Osteoblast (primary cell): ENCODE measurements at places on chromosomes 1 and 21. TPM values are rescaled to one million over a fixed set of nuclear protein-coding genes. Genes with fewer than 3 reads are reported as not detected.

DNA sequence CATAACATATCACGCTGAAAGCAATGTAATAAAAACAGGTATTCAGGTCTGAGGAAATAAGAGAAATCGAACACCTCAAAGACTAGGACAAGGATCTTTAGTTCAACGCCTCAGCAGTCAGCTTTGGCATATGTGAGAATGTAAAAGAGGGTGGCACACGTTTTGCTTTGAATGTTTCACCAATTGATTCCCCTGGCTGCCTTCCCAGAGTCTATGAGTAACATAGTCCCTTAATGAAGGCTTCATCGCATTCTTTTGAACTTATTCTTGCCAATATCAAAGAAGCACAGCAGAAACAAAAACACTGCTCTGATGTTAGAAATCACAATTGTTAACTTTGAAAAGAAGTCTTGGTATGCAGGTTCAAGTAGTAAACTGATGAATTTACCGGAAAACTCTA is 764.8 kb downstream of the ADGRL2 start:
- DNase-seq = peak; percentile 62

- no peak for DNase-seq
Observed at GRCh38 chr1:200128944-200129879, 101.7 kb downstream of the NR5A2 start.

- no peak for DNase-seq
Observed at GRCh38 chr1:192973202-192973601, 86.0 kb downstream of the UCHL5 start.

DNA sequence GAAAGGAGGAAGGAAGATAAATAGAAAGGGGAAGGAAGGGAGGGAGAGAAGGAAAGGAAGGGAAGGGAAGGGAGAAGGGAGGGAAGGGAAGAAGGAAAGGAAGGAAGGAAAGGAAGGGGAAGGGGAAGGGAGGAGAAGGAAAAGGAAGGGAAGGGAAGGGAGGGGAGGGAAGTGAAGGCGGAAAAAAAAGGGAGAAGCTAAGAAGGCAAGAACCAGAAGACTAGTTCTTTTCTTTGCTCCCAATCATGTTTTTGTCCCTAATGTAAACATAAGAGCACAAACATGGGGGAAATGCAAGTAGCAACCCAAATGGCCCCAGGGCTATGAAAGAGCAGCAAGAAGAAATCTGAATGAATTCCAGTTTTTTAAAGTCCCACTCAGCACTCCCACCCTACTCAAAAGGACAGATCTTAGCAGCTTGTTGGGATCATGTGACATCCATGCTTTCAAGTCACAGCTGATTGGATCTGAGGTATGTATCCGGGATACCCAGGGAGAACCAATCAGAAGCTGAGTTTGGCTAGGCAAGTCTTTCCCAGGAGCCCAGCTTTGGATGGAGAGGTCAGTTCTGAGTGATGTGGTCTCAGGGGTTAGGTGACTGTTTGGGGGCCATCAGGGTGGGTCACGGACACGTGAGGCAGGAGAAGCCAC is 24.2 kb upstream of the FHAD1 start:
- no peak for DNase-seq

DNA sequence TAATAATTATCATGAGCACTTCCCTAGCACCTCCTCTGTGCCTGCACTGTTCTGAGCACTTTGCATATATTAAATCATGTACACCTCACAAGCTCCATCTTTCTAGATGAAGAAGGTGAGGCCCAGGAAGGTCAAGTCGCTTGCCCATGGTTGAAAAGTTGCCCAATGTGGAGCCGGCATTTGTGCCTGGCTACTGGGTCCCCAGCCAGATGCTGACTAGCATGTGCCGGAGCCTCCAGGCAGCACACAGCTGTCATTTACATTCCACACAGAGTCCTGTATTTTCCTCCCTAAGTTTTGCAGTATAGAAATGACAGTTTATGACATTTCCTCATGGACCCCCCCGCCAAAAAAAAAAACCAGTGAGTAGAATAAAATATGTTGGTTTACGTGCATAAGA is 94.3 kb downstream of the BCAR3 start:
- DNase-seq = peak; percentile 15

DNA sequence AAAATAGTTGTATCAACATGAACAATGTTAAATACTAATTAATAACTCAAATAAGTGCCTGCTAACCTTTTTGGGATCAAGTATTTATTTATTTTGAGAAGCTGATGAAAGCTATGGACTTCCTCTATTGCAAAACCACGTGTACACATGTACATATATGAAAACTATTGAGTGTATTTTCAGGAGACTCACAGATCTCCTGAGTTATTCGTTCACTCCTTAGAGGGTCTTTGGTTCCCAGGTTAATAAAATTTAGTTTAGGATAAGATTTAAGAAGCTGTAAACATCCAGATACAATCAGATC is 130.5 kb downstream of the DISC1 start:
- DNase-seq = no peak

GRCh38 chr1:42941640-42942330 is 16.9 kb downstream of the SLC2A1 start:
- DNase-seq = peak; percentile 95

GRCh38 chr1:6753320-6754140 is 31.7 kb upstream of the CAMTA1 start:
- no peak for DNase-seq

GRCh38 chr1:224497714-224498573 is 63.3 kb upstream of the WDR26 start:
- DNase-seq = peak; percentile 92

DNA sequence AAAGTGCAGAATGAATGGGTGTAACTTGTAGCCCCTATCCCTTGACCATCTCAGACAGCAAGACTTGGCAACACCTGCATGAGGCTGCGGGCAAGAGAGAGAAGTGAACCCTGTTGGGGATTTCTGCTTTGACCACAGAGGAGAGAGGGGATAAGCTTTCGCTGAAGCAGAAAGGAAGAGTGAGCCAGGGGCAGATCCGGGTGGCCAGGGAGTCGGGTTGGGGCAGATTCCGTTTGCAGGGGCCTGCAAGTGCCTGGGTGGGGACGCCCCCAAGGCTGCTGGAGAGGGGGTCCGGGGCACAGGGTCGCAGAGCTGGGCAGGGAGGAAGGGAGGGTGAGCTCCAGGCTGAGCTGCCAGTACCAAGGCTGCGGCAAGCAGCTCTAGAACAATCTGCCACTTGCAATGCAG is 25.3 kb upstream of the PIK3CD start:
- peak; percentile 58 for DNase-seq

DNA sequence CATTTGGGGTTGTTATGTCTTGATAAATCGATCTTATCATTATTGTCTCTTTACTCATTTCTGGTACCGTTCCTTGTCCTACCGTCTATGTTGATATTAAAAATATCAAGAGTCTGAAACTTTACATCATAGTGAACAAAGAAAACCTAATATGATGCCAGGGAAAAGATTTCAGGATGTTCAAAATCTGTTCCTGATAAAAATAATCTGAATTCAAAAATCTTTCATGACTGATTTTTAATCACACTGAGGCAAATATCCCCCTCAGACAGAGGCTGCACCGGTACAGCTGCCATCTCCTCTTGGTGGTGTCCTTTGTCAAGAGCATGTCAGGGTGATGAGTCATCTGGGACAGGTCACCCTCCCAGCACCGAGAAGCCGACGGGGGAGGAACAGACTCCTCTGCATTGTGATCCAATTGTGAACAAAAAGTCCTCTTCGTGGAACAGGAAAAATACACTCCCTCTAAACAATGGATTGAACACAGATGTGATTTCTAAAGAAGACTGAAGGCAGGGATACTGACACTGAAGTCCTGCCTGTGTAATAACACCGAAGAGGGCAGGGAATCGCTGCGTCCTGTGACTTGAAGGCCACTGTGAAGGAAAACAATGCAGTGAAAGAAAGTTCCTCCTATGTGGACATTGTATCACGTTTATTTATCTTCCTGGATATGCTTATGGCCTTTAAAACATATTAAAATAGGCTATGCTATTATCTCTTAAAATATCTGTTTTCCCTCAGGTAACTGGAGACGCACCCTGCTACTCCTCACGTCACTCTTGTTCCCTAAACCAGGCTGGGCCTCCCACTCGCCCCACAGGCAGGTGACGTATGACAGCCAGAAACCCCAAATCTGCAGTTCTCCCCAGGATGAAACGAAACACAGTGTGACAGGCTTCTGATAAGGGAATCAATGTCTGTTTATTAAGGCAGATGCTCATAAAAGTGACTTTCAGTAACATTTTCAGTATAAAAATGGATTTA is 4.3 kb upstream of the SPATC1L start:
- DNase-seq = no peak

DNA sequence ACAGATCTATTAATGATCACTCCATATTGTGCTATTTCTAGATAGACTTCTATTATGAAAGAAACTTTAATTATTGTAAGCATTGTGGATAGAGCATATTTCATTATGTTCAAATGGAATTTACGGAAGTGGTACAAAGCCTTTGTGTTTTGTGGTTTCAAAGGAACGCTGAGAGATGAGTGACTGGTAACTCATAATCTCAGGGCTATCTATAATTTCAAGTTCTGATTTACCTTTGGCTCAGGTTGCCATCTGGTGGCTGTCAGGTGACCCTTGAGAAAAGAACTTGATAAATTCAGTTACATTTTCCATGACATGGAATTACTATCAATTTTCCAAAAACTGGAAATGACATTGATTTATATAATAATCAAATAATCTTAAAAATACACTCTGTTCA is 12.2 kb downstream of the NTNG1 start:
- DNase-seq = no peak

GRCh38 chr1:67604778-67605177 is 80.2 kb upstream of the GADD45A start:
- DNase-seq = no peak

- peak; percentile 96 for DNase-seq
Observed at GRCh38 chr1:30378991-30379581, 344.3 kb downstream of the MATN1 start.

- no peak for DNase-seq
Observed at GRCh38 chr1:82879701-82880305, 1079.1 kb downstream of the ADGRL2 start.

HSF2BP gene
- 1.8 and 2.1 TPM in 2 replicates for total RNA-seq

PRKCZ gene
- 0.29 and 0.72 TPM in 2 replicates for total RNA-seq

RPL5 gene
- total RNA-seq = 827 and 962 TPM in 2 replicates

HUNK gene
- total RNA-seq = under 0.01 TPM in 2 replicates

KANK4 gene
- under 0.01 TPM in 2 replicates for total RNA-seq

CHI3L1 gene
- total RNA-seq = 273 and 932 TPM in 2 replicates

ZFP69B gene
- total RNA-seq = 4.7 and 5.6 TPM in 2 replicates

MAP1LC3C gene
- total RNA-seq = under 0.01 and 0.29 TPM in 2 replicates

OR10K1 gene
- total RNA-seq = not detected in 2 replicates
